Endothelial cell of umbilical vein (primary cell): ENCODE measurements at places on chromosomes 7 and 10. TPM values are rescaled to one million over a fixed set of nuclear protein-coding genes. Genes with fewer than 3 reads are reported as not detected.

Gene RBP4
- polyA plus RNA-seq: not detected in 2 replicates

Gene LIPN
- not detected in 2 replicates for polyA plus RNA-seq

Gene DNA2
- polyA plus RNA-seq: 2.0 and 3.5 TPM in 2 replicates

Gene MDH2
- 121 and 123 TPM in 2 replicates for polyA plus RNA-seq

Gene IDI2
- not detected in 2 replicates for polyA plus RNA-seq

Gene C7orf33
- not detected in 2 replicates for polyA plus RNA-seq

Gene ADRB1
- polyA plus RNA-seq: 0.23 and 0.49 TPM in 2 replicates

Gene ZDHHC4
- polyA plus RNA-seq: 122 and 137 TPM in 2 replicates

Gene MGAM2
- not detected in 2 replicates for polyA plus RNA-seq

Gene AQP1
- 10.5 and 11.7 TPM in 2 replicates for polyA plus RNA-seq

Gene CCZ1
- 31.1 and 40.6 TPM in 2 replicates for polyA plus RNA-seq

Gene RARRES2
- polyA plus RNA-seq: 0.24 TPM in 1 of 2 replicates, not detected in the other

Gene LEP
- polyA plus RNA-seq: not detected in 2 replicates

Gene GET4
- polyA plus RNA-seq: 58.1 and 64.8 TPM in 2 replicates

Gene OPN4
- not detected in 2 replicates for polyA plus RNA-seq

Gene AP5Z1
- polyA plus RNA-seq: 53.7 and 67.3 TPM in 2 replicates

Gene ZMIZ1
- 12.5 and 13.0 TPM in 2 replicates for polyA plus RNA-seq

Gene TFEC
- 3.3 and 3.6 TPM in 2 replicates for polyA plus RNA-seq

Gene NUTM2E
- polyA plus RNA-seq: 0.03 and 0.04 TPM in 2 replicates

Gene MAGI2
- polyA plus RNA-seq: 0.28 and 0.32 TPM in 2 replicates

Gene DPCD
- 33.0 and 39.3 TPM in 2 replicates for polyA plus RNA-seq

Gene PPP1R9A
- polyA plus RNA-seq: 0.32 and 0.50 TPM in 2 replicates

Gene DRGX
- polyA plus RNA-seq: not detected in 2 replicates
